ENCODE measurements at places on chromosomes 16 and 17.
A peak's percentile ranks its signal among the peaks of the same experiment; 100 is the strongest.

DNA sequence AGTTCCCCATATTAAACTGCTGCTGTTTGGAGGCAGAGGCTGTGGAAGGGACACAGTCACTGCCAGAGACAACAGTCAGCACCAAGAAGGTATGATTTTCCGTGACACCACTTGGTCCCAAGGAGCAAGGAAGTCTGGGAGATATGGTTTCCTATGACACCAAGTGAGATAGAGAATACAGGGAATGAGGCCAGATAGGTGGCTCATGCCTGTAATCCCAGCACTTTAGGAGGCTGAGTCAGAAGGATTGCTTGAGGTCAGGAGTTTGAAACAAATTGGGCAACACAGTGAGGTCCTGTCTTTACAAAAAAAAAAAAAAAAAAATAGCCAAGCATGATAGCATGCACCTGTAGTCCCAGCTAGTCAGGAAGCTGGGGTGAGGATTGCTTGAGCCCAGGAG lies 90.8 kb downstream of the ABCC12 start:
- DNase-seq = no peak

DNA sequence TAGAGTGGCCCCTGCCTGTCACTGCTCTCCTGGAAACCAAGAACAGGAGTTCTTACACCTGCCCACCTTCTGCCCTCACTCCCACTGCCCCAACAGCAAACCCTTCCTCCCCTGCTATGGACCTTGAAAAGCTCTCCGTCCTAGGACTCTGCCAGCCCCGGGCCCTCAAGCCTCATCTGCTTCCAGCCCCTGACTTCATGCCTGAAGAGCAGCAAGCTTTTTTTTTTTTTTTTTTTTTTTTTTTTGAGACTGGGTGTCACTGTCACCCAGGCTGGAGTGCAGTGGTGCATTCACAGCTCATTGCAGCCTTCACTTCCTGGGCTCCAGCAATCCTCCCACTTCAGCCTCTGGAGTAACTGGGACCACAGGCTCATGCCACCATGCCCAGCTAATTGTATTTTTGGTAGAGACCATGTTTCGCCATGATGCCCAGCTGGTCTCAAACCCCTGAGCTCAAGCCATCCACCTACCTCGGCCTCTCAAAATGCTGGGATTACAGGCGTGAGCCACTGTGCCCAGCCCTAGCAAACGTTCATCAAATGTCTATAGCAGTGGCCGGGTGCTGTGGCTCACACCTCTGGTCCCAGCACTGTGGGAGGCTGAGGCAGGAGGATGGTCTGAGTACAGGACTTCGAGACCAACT lies 16.9 kb downstream of the CARHSP1 start:
- DNase-seq = no peak

DNA sequence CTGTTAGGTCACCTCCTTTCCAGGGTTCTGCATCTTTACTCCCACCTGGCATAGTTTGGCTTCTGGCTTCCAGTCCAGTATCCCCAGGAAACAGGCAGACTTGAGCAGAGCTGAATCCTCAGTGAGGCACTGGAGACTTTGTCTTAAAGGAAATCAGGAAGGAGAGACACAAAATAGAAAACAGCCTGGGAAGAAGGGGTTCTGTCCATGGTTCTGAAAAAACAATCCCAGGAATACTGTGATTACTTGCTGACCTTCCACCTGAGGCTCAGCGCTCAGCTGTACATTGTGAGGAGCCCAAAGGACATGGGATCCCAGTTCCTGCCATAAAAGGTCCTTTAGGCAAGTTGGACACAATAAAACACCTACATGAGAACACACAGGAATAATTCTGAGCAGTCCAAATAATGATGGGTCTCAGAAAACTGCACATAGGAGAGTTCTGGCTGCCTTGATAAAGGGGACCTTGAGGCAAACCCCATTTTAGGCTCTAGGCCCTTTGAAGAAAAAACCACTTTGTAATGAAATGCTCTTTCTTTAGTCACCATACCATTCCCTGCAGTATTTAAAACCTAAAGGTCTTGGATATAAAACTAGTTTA lies 81.4 kb upstream of the CRHR1 start:
- no peak for DNase-seq

DNA sequence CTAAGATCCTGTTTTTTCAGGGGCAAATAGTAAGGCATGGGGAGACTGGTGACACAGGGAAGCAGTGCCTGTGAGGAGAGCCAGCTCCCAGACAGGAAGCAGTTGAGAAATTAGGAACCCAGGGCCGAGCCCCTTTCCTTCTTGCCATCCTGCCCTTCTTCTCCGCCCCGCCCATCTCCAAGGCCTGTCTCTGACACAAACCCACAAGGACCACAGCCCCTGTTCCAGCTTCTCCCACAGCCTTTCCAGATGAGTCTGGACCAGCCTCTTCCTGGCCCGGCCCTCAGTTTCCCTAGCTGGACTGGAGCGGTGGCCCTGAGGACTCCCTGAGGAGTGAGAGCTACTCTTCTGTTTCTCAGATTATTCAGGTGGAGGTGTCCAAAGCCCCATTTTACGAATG lies 9.9 kb downstream of the CCDC102A start:
- no peak for DNase-seq

GRCh38 chr17:63774141-63774968 lies at the start of gene DDX42:
DDX42 (plus strand) TSS chr17:63774170; CDS start chr17:63787050, 12,880 bp downstream.
- DNase-seq = no peak

DNA sequence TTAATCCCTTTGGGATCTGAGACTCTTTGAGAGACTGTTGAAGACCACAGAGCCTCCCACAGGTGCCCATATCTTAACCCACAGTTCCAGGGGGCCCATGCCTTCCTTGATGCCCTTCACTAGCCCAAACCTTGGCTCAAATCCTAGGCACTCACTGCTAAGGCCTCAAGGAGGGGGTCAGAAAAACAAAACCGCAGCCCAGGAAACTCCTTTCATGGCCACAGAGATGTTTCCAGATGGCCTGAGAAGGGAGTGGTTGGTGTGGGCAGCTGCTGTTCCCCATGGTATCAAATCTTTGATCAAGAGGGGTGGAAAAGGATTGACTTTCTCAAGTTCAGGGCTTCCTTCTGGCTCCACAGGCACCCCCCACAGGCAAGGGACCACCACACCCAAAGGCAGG lies 44.7 kb downstream of the CDH1 start:
- no peak for DNase-seq

DNA sequence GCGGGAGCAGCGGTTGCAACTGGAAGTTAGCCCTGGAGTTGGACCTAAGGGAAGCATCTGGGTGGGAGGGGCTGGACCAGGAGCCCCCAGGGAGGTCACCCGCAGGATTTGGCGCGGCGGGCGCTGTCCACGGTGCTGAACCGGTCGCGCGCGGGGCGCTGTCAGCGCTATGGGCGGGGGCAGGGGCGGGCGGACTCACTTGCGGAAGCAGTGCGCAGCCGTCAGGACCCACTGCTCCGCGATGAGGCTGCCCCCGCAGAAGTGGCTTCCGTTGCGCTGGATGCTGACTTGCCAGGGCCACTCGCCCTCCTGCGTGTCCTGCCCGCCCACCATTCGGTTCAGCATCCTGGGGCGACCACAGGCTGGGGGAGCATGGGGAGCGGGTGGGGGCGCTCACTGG lies 4.5 kb downstream of the PRSS27 start:
- DNase-seq = peak; percentile 70

- DNase-seq = no peak
These were observed 1.1 kb downstream of the CCL13 start for GRCh38 chr17:34357398-34357797.
